ENCODE measurements at places on chromosomes 4 and X. TPM values are rescaled to one million over a fixed set of nuclear protein-coding genes. Genes with fewer than 3 reads are reported as not detected.

GRCh38 chrX:118536687-118537461, 41.3 kb downstream of the DOCK11 start:
- no peak for DNase-seq

DNA sequence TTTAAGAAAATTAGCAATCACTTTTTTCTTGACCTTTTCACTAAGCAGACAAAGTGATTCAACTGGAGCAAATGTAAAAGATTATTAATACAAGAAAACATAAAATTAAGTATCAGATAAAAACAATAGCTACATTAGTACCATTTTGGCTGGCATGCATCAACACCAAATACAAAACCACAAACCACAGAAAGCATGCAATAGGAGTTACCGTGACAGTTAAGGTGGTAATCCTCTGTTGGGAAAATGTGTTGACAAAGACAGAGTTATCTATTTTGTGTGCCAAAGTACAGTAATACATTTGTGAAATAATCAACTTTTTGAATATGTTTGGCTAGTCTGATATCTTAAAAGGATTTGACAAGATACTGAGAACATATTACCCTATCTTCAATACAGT, 89.8 kb upstream of the ETNPPL start:
- DNase-seq = no peak

DNA sequence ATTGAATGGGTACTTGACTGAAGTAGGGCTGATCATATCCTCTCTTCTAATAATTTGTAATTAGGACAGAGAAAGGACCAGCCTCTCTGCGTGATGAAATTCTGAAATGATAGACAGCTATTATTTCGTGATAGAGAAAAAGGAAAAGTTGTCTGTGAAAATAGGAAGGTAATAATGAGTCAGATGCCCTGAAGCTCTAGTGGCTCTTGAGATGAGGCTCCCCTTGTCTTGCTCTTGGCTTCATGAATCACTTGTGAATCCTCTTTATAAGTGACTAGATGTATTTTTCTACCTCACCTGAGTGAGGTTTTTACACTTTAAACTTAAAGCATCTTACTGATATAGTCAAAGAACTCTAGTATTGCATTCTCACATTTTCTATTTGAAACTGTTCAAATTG, 888.9 kb downstream of the PCDH18 start:
- no peak for DNase-seq

DNA sequence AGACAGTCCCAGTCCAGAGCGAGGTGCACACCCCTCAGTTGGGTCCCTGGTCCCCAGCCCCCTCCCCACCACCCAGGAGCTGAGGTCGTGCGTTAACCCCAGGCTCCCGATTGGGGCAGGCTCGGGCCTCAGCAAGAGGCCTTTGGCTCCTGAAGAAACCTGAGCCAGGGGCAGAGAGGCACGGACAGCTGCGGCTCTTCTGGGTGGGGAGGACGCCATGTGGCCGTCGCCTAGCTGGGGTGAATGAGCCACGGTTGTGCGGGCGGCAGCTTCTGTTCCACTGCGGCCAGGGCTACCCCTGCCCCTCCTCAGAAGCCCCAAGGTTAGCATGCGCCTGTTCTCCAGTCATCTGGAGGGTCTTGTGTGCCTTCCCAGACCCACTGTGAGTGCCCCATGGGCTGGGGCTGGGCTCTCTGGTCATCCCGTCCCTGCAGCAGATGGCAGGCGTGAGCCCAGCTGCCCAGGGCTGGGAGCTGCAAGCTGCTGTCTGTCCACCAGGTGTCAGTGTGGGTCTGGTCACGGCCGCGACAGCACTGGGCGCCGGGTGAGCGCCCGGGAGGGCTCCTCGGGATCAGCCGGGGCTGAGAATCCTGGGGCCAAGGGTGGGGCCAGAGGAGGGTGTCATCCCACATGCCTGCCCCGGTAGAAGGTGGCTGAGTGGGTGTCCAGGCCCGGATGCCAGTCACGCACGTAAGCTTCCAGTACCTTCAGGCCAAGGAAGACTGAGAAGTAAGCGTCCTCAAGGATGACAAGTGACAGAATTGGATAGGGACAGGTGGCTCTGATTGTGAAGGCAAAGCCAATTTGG, 21.9 kb downstream of the ATP2B3 start:
- peak; percentile 32 for DNase-seq

GRCh38 chr4:141154725-141155124, 21.5 kb upstream of the RNF150 start:
- DNase-seq = no peak

DNA sequence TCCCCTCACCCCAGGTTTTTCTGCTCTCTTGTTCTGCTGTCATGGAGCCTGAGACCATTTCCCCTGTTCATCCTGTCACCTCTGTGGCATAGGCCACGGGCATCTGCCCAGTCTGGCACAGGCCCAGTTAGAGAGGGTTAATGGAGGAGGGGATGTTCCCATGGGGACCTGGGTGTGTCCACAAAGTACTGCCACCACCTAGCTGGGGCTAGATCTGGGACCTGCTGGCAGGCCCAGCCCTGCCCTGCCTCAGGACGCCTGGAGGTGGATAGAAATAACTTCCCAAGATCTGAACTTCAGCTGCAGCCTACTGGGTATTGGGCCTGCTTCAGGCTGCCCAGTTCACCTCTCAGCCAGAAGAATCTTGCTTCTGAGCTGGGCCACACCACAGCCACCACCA, 13.5 kb downstream of the EFNB1 start:
- DNase-seq = no peak

The AFM gene
- 0.10 TPM for total RNA-seq

GRCh38 chr4:110003401-110004187, 90.9 kb downstream of the EGF start:
- no peak for DNase-seq

GRCh38 chr4:184812651-184813181, 13.1 kb downstream of the ACSL1 start:
- peak; percentile 75 for DNase-seq

- DNase-seq = peak; percentile 86
These were observed 53.8 kb upstream of the HGFAC start for GRCh38 chr4:3387943-3388361.

DNA sequence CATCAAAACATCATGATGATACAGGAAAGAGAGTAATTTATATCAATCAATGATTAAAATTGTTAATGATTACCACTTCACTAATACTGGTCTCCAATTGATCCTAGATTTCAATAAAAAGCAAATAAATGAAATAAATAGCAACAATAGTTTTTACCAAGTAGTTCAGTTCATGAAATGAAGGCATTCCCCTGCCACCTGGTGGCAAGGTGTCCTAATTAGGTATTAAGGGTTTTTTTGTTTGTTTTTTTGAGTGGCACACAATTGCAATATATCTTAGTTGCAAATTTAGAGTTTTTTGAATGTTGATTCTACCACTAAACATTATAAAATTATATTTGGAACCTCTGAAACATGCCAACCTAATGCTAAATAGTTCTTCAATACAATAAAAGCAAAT, 157.4 kb upstream of the PDE5A start:
- DNase-seq = no peak

DNA sequence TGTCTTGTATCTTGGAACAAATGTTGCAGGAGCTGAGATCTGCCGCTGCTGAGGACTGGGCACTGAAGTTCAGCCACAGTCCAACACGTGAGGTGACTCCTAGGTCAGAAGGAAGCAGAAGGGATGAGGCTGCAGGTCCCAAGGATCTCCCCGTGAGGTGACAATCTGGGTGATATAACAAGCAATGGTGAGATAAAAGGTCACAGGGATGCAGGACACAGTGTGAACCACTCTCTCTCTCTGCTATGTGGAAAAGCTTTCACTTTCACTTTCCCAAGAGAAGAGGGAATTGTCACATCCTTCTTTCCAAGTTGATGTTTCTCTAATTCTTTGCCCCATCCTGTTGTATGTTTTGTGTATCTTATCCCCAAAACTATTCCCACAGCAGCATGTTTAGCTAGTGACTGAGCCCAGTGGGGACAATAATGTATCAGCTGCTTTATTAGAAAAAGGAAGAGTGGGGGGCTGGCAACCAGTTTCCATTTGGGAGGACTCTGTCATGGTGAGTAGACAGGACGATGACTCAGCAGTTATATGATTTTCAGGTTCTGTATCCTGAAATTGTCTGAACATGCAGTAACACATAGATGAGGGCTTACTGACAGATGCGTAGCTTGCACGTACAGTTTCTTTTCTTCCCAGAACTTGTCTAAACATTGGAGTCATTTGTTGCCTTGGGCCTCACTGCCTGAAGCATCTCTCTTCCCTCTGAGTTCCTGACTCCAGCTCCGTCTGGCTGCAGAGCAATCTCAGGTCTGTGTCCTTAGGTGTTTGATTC, 1415.8 kb upstream of the TENM3 start:
- DNase-seq = peak; percentile 62

- no peak for DNase-seq
These were observed 31.9 kb downstream of the TRAPPC11 start for GRCh38 chr4:183691006-183691405.

DNA sequence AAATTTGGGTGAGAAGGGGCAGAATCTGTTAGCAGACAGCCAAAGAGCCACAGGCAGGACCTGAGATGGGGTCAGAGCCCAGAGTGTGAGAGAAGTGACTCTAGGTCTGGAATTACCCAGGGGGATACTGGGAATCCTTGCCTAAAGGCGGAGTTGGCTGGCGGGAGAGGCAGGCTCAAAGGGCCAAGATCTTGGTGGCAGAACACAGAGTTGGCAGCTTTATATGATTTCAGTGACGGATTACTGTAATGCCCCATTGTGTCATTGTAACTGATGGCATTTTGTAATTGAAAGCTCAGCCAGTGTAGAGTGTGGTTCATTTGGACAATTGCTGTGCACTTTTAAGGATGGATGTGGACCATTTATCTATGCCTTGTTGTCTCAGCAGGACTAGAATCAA, 77.3 kb downstream of the SMIM20 start:
- DNase-seq = no peak

- DNase-seq = no peak
These were observed 45.7 kb upstream of the PRSS12 start for GRCh38 chr4:118398226-118399090.

DNA sequence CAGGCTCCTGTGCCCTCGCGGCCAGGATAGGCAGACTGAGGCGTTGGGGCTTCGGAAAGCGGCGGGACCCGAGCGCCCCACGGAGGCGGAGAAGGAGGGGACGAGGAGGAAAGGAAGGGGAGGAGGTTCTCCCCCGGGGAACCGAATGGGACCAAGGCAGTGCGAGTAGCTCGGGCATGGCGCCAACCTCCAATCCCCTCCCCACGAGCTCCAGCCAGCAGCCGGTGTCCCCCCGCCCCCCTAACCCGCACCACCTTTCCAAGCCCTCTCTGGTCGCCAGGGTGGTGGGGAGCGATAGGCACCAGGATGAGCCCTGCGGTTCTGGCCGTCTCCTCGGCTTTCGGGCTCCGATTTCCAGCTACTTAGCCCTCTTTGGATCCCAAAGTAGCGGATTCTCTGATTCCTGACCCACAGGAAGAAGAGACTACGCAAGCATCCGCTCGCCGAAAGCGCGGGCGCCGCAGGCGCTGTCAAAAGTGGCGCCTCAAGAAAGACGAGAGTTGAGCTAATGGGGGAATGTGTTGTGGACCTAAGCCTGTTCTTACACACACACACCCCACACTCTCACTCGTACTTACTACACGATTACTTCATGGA, 15.2 kb upstream of the ZIC3 start:
- DNase-seq = no peak

GRCh38 chr4:109589605-109590004, 29.6 kb downstream of the MCUB start:
- no peak for DNase-seq

GRCh38 chr4:7060346-7061150, 7.3 kb downstream of the GRPEL1 start:
- DNase-seq = no peak

DNA sequence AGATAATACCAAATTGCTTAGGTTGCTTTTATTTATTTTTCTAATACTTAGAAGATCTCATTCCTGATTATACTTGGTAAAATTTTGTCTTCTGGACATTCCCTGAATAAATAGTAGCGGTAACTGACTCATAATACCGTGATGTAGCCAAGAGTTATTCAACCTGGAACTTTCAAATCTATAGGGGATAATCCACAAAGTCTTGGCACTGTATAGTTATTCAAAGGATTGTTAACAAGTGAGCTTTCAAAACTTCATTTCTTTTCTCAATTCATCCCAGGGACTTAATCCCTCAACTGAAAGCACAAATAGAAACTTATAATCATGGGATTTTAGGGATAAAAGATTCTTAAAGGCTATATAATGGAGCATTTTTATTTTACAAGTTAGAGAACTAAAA, 1383.3 kb downstream of the FAM133A start:
- DNase-seq = no peak

The NMU gene
- total RNA-seq = 7.3 TPM

The DSPP gene
- total RNA-seq = not detected

GRCh38 chr4:86054286-86055032, 305.4 kb downstream of the MAPK10 start:
- DNase-seq = no peak

DNA sequence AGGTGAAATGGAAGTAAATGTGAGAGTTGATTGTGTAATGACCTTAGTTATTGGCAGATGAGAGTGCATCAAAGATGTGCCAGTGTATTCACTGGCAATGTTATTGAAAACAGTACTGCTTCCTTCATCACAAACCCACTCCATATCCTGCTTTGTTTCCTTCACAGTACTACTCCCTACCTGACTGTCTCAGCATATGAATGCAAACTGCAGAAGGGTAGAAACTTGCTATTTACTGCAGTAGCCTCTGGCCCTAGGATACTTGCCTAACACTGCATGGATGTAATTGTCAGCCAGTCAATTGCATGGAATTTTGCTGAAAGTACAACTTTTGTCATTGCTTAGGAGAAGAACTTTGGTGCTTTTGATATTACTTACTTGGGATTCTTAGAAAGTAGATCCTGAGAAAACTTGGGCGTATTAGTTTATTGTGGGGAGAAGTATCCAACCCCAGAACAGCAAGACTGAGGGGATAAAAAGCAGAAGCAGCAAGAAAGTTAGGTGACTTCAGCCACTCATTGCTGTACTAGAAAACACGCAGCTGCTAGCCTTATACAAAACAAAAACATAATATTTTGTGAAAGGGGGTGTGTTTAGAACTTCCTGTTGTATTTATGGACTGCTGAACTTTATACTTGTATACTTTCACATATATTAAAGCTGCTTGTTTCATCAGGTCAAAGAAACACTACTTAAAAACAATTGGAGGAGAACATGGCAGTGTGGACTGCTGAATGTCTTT, 219.0 kb downstream of the CCNG2 start:
- DNase-seq = no peak

DNA sequence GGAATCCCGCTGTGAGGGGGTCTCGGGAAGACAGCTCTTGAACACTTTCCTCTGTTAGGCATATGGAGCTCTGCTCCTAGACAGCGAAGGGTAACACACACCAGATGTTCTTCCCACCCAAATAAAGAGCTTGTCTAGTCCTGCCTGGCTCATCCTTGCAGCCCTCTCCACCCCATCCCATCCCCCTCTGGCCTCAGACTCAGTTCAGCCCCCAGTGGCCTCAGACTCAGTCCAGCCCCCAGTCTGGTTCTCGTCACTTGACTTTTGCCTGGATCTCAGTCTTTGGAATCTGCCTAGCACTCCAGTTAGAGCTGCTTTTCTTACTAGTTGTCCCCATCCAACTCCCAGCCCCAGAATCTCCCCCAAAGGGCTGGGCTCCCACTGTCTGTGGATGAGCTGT, 14.9 kb downstream of the RAB33A start:
- DNase-seq = no peak

GRCh38 chr4:30256116-30256832, 463.9 kb upstream of the PCDH7 start:
- DNase-seq = no peak

- DNase-seq = no peak
These were observed 73.4 kb upstream of the LHFPL1 start for GRCh38 chrX:112753116-112753515.

The KCND1 gene
- total RNA-seq = 0.59 TPM
